ENCODE measurements at places on chromosomes 13 and 19.

DNA sequence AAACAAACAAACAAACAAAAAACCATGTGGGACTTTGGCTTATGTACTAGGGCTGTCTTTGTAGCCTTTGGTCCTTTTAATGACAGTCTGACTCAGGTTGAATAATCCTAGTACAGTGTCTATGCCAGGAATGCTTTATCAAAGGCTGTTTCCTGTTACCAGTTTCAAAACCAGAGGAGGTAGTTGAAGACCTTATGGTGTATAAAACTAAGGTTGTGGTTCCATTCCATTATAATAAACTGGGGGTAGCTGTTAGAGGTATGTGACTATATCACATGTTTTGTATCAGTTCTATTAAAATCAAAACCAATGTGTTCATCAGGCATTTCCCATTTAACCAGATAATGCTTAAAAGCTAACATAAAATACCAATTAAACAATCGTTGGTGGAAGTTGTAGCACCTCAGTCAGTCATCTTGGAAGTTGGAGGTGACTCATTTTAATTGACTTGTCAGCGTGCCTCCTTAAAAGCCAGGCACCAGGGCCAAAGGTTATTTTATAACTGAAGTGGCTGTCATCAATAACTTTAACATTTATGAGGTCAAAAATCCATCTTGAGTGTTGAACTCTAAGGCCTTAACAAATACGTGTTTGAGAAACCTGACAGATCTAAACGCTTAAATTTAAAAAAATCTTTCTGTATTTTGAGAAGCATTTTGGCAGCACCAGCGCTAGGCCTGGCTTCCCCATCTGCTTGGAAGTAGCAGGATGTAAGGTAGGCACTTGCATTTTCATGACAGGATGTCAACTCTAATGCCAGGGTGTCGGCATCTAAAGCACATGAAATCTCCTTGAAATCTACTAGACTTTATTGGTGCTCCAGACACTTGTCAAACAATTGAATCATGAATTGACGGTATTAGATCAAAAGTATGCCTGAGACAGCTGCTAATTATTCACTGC is 162.5 kb downstream of the LMO7 start:
- DNase-seq, result no peak

DNA sequence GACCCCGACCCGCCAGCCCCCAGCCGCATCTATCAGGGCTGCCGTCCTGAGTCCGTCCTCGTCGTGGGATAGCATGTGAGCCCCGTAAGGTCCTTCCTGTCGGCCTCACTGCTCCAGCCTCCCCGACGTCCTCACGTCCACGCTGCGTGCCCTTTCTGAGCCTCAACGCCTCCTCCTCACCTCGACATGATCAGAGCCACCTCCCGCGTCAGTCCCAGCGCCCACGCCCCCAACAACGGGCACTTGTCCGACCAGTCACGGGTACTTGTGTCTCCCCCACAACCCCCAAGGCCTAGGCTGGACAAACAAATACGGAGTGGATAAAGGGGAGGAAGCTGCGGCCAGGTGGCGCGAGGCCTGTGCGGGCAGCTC is 665 bp downstream of the ZNF497 start:
- peak; percentile 11 for DNase-seq

DNA sequence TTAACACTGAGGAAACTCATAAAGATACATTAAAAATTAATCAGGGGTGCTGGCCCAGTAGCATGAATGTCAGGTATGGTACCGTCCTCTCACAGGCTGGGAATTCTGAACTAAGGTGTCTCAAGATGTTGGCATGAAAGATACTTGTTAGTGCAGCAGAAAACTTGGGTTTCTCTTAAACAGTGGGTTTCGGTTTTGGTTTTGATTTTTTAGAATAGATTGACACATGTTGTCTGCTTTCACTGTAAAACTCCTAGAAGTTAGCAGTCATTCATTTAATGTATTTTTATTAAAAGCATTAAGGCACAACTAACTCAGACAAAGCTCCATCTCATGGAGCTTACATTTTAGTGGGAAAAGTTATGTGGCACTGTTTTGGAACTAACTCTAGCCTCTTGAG is 3.5 kb upstream of the OBI1 start:
- DNase-seq, result no peak

- no peak for DNase-seq
These were observed 317.7 kb upstream of the OBI1 start for GRCh38 chr13:78976696-78977095.

DNA sequence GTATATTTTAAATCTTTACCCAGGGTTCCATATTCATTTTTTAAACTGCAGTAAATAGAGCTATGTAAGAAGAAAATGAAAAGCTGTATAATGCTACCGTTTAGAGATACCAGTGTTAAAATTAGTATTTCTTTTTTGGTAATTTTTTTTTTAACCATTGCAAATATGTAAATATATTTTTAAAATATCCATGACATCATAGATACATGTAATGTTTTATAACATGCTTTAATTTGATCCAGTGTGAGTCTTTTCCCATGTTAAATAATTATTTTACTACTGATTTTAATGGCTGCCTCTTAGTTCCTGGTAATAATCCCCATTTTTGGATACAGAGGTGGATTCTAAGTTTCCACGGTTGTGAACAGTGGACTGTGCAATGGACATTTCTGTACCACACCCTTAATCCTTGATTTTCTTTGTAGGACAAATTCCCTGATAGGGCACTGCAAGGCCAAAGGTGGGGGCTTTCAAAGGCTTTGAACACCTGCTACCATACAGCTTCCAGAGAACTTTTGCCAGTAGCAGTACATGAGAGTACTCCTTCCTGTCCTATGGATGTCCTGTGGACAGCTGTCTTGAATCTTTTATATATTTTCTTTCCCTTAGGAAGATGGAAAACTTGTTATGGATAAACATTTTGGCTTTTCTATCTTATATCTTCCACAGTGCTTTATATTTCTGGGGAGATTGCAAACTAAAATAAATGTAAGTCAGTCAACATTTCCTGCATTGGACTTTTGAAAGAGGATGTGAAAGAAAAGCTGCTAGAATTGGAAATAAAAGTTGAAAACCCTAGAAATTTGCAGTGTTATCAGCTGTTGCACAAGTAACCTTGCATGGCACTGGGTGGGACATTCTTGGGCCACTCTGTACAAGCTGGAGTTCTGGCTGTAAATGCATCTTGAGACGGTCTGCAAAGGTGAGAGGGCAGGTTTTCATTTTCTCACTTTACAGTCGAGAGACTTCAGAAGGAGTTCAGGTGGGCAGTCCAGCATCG is 46.8 kb downstream of the ARHGEF7 start:
- no peak for DNase-seq

DNA sequence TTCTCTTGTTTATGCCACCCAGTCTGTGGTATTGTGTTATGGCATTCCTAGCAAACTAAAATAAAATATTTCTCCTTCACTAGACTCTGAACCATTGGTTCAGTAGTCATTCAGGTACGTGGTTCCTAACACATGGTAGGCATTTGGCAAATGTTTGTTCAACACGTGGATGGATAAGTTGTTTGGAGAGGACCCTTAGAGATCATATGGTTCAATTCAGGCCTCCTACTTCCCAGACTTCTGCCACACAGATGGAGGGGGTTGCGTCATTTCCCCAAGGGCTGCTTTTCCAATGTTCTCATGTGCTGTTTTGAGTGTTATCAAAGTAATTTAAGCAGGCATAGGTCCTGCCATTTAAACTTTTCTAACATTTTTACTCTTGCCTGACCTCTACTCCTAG is 6.7 kb downstream of the CXCL17 start:
- DNase-seq, result no peak

DNA sequence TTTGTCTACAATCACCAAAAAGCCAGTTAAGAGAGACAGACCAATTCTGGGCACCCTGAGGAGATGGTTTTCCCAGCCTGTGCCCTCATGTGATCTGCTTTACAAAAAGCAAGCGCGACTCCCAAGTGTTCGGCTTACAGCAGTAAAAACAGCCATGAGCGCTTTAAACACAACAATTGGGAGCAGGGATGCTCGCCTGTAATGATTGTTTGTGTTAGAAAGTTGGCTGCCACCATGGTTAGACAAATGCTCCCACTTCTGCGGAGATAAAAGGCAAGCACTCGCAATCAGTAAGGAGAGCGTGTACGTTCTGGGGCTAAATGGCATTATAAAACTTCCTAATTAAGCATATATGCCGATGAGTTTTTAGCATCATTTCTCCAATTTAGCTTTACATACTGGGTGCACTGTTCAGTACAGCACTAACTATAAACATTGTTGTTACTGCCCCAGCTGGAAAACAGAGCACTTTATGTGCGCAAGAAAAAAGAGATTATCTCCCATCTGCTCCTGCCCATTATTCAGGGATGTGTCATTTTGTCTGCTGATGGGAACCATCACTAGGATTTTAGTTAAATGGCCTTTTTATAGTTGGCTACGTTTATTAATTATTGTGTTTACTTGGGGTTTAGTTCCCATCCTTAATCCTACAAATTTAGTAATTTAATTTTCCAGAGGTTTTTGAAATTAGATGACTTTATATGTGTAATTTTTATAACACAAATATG is 309.3 kb upstream of the MAB21L1 start:
- DNase-seq, result no peak

- peak; percentile 50 for DNase-seq
These were observed 8.7 kb downstream of the HOMER3 start for GRCh38 chr19:18932216-18932841.

DNA sequence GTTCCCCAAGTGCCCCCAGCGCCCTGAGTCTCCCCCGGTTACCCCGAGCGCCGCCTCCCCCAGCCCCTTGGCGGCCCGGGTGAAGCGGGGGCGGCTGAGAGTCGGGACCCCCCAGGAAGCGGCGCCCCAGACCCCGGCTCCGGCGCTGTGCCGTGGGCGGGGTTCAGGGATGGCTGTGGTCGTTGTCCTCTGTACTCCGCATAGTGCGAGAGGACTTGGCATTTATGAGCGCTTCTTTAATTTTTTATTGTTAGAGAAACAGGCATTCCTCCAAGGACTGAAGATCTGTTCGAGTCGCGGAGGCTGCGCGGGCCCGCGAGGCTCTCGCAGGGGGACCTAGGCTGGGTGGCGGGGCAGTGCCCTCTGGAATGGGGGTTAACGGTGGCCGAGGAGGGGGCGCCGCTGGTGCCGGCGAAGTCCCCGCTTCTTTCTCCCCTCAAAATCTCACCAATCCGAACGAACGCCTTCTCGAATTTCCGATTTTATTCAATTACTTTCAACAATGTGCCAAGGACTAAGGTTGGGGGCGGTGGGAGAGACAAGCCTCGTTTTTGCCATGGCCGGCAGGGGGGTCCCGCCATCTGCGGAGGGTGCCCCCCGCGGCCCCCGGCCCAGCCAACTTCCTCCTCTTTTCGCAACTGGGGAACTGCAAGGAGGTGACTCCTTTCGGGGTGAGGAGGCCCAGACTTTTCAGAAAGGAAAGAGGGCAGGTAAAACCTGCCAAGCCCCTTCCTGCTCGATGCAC is 596 bp upstream of the GJB2 start:
- DNase-seq, result no peak

- peak; percentile 19 for DNase-seq
These were observed 2.9 kb downstream of the UBL3 start for GRCh38 chr13:29847501-29847983.

GRCh38 chr13:77349365-77349764 is 22.5 kb upstream of the MYCBP2 start:
- no peak for DNase-seq

- DNase-seq, result no peak
These were observed 22.4 kb downstream of the FGF21 start for GRCh38 chr19:48777720-48778119.

- no peak for DNase-seq
These were observed 483.7 kb downstream of the TSHZ3 start for GRCh38 chr19:30865511-30865910.

GRCh38 chr19:57233207-57233606 is 2.4 kb downstream of the AURKC start:
- no peak for DNase-seq

GRCh38 chr13:28654276-28654675 is 4.7 kb upstream of the POMP start:
- no peak for DNase-seq

- no peak for DNase-seq
These were observed 3.4 kb downstream of the EBI3 start for GRCh38 chr19:4232614-4233281.

- DNase-seq, result no peak
These were observed 1659.5 kb upstream of the PCDH20 start for GRCh38 chr13:63075126-63075525.

GRCh38 chr13:22926748-22927400 is 253.9 kb upstream of the SGCG start:
- no peak for DNase-seq

DNA sequence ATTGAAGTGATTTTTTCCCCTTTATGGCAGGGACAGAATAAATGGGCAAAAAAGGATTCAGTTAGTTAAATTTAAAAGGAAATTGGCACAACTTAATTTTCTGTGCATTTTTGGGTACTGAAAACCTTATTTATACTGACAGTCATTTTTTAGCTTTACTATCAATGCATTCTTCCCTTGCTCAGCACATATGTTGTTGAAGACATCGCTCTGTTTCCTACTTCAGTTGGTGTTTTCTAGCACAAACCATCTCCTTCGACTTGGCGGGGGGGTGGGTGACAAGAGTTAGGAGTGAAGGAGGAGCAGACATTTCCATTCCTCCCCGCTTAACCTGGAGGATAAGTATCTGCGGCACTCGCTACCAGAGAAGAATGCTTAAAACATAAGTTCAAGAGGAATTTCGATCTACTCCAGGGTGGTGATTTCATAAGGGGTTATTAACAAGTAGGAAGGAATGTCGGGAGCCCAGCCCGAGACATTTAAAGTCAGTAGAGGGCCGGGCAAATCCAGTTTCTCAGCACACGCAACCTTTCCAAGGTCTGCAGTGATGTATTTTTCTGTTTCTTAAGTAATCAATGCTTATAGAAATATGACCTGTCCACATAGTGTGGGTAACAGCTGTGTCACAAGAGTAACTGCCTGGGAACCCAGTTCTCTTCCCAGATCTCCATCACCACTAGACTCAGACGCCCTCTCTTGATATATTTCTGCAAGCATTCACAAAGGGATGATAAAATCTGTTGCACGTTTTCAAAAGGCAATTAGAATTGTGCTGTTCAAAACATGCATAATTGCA is 525.8 kb downstream of the MYO16 start:
- DNase-seq, result no peak

DNA sequence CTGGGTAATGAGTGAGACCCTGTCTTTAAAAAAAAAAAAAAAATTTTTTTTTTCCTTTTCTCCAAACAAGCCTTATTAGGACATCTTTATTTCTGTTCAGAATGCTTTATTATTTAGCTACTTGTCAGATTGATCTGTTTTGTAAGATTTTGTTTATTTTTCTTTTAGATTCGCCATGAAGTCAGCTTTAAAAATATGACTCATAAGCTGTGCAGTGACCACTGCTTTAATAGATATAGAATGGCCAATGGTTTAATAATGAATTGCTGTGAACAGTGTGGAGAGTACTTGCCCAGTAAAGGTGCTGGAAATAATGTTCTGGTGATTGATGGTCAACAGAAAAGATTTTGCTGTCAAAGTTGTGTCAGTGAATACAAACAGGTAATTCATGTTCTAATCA is 47.7 kb downstream of the ZMYM2 start:
- DNase-seq, result no peak

Measured in CD4-positive, alpha-beta T cell treated with Interleukin-4 for 4 hours (primary cell).